ENCODE measurements at places on chromosomes 4 and X. TPM values are rescaled to one million over a fixed set of nuclear protein-coding genes. Genes with fewer than 3 reads are reported as not detected.

Gene ATP1B4
- total RNA-seq, result not detected

Gene VCX2
- total RNA-seq, result not detected

- DNase-seq, result no peak
- no peaks in the 10 kb centered on the region for H3K4me1 ChIP-seq
- no peak overlapping the region for H3K4me3 ChIP-seq
- peaks cover 15% of the 10 kb centered on the region for H3K36me3 ChIP-seq
- H3K27ac ChIP-seq, result no peak overlapping the region
Observed at GRCh38 chr4:56372774-56373173, 14.5 kb downstream of the AASDH start.

- peaks cover 4% of the 10 kb centered on the region for H3K4me1 ChIP-seq
- no peaks in the 10 kb centered on the region for H3K27me3 ChIP-seq
- peak; percentile 13 for DNase-seq
- H3K4me3 ChIP-seq, result no peak overlapping the region
- H3K27ac ChIP-seq, result no peak overlapping the region
Observed at GRCh38 chr4:120977435-120977997, 55.0 kb upstream of the PRDM5 start.

GRCh38 chrX:69109706-69110105 is 55.5 kb downstream of the PJA1 start:
- H3K27ac ChIP-seq, result no peak overlapping the region
- DNase-seq, result no peak
- no peaks in the 10 kb centered on the region for H3K36me3 ChIP-seq
- no peaks in the 10 kb centered on the region for H3K4me1 ChIP-seq
- H3K4me3 ChIP-seq, result no peak overlapping the region
